Upper lobe of right lung (tissue), 1 donor: ENCODE measurements at places on chromosomes 5 and 9. TPM values are rescaled to one million over a fixed set of nuclear protein-coding genes. Genes with fewer than 3 reads are reported as not detected.

The ORM2 gene
- total RNA-seq: 3.9 TPM

The TRAPPC13 gene
- 19.6 TPM for total RNA-seq

DNA sequence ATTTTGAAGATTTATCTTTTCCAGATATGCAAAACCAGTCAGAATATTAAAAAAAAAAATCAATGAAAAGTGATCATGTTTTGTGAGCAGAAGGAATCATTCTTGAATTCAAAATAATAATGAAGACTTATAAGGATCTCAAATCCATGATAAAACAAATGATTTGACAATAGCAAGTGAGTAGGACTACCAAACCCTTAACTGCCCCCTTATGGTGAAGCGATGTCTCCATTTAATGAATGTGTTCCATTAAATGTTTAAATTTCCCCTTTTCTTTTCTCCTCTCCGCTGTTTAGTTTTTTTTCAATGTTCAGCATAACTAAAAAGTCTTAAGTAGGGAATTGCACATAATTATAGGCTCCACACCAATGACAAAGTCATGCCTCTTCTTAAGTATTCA lies 12.2 kb upstream of the MARCHF3 start:
- DNase-seq: no peak

DNA sequence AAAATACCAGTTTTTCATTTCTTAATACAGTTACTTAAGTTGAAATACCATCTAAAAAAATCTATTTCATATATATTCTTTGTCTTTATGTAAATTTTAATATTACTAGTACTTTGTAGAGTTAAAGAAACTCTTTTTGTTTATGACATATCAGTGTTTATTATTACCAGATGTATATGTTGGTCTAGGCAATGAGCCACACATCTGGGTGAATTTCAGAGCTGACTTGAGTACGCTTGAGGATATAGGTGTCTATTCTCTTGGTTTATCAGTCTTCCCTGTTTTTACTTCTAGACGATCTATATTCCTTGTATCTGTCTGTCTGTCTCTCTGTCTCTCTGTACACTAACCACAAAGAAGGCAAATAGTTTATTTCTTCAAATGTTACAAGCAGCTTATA lies 2.9 kb downstream of the SMAD5 start:
- no peak for DNase-seq
